ENCODE measurements at places on chromosomes 16 and 17.
A peak's percentile ranks its signal among the peaks of the same experiment; 100 is the strongest.

DNA sequence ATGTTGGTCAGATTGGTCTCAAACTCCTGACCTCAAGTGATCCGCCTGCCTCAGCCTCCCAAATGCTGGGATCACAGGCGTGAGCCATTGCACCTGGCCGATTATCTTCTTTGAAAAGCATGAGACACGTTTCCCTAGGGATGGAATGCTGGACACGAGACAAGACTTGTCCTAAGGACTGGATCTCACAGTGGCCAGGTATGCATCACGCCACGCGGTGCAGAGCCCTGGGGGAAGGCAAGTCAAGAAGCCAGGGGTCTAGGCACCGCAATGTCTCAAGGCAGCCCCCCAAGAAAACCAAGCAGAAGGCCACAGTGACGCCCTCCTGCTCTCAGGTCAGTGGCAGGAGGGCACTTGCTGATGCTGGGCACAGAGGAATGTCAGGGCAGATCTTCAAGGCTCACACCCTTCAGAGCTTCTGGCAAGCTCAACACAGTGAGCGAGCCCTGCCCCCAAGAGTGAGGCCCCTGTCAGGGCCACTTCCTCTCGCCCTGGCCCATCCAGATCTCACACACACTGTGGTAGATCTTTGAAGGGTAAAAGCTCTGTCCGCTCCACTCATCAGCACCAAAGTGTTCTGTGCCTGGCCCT lies 134.7 kb downstream of the ZNF778 start:
- DNase-seq, result no peak

GRCh38 chr17:72561266-72561665 lies 440.4 kb downstream of the SOX9 start:
- no peak for DNase-seq

GRCh38 chr17:82698974-82699442 lies 510 bp upstream of the RAB40B start:
- peak; percentile 68 for DNase-seq

DNA sequence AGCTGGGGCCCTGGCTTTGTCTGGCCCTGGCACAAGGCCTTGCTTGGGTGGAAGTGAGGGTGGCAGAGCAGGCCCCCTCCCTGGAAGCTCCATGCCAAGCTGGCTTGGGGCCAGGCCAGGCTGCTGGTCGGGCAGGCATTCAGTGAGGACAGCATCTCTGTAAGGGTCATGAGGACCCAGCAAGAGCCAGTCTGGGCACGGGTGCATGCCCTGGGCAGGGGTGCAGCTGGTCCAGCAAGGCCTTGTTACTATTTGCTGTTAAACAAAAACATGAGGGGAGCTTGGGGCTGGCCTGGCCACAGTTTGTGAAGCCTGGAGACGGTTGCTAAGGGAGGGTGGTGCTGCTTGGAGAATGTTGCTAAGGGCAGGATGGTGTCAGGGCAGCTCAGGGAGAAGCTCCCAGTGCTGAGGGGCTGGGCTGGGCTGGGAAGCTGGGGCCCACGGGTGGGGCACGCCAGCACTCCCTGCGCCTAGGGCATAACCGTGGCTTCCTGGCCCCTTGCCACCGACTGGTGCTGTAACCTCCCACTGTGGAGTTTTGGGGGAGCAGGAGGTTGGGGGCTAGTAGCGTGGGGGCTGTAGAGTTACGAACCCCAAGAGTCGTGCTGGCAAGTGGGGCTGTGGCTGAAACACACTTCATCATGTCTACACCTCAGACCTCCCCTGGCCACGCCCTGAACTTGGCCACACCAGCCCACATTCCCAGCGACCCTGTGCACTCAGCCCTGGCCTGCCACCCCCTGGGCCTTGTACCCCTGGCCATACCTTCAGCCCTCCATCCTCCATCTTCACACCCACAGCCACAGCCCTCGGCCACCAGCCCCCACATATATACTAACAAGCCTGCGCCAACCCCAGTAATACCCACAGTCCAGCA lies 1.6 kb downstream of the TPPP3 start:
- DNase-seq, result no peak

DNA sequence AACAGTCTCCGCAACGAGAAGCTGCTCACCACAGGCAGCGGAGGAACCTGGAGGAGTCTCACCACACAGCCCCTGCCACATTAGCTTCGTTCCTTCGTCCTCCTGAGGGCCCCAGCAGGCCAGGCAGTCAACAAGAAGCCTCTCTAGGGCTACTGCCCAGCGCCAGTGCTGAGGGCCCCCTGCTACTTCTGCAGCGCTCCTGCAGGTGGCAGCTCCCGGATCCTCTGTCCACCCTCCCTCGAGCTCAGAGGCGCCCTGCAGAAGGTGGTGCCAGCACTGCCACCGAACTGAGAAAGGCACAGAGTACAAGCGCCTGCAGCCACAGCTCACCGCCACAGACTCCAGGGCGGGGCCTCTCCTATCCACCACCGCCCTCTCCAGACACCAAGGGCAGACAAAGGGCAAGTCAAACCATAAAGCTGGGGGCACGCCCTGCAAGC lies 27.3 kb downstream of the KDM8 start:
- no peak for DNase-seq

GRCh38 chr16:70378869-70379493 lies 32.3 kb downstream of the DDX19A start:
- DNase-seq, result no peak

GRCh38 chr16:85431431-85432124 lies 181.5 kb upstream of the GSE1 start:
- DNase-seq, result no peak

- peak; percentile 7 for DNase-seq
These were observed 53.3 kb upstream of the ENDOV start for GRCh38 chr17:80361495-80362220.

- DNase-seq, result peak; percentile 44
These were observed 88.0 kb downstream of the STXBP4 start for GRCh38 chr17:55056526-55056925.

DNA sequence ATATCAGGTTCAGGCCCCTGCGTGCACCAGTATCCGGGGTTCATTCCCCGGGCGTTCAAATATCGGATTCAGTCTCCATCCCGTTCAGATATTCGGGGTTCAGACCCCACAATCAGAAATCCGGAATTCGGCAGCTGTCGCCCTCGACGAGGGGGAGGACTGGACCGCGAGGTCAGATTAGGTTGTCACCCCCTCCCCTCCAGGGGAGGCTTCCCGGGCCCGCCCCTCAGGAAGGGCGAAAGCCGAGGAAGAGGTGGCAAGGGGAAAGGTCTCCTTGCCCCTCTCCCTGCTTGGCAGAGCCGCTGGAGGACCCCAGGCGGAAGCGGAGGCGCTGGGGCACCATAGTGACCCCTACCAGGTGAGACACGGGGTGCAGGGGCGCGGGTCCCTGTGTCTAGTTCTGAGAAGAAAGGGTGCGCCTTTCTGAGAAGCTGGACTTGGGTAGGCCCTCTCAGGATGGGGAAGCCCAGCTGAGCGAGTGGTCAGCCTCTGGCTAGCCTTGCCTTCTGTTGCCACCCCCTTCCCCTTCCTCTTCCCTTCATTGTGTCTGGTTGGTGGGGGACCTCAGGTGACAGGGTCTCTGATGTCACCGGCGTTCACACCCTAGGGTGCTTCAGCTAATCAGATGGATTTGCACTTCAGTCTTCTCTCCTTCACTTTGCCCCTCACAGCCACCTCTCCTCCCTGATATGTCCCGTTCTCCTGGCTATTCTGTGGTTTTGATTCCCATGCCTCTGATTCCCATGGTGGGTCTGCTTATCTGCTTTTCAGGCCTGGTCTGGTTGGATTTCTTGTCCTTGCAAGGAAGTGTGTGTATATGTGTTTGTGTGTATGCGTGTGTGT lies 844 bp downstream of the TAOK2 start:
- no peak for DNase-seq

GRCh38 chr17:67514998-67515397 lies 137.9 kb downstream of the PITPNC1 start:
- no peak for DNase-seq

GRCh38 chr16:2480948-2481347 lies 6.0 kb downstream of the TBC1D24 start:
- DNase-seq, result no peak

- DNase-seq, result no peak
These were observed 8.9 kb upstream of the NAGPA start for GRCh38 chr16:5042574-5043171.

GRCh38 chr16:24999856-25000461 lies 15.2 kb downstream of the ARHGAP17 start:
- DNase-seq, result no peak

GRCh38 chr17:27651411-27652345 lies 20.7 kb downstream of the LGALS9 start:
- peak; percentile 76 for DNase-seq

DNA sequence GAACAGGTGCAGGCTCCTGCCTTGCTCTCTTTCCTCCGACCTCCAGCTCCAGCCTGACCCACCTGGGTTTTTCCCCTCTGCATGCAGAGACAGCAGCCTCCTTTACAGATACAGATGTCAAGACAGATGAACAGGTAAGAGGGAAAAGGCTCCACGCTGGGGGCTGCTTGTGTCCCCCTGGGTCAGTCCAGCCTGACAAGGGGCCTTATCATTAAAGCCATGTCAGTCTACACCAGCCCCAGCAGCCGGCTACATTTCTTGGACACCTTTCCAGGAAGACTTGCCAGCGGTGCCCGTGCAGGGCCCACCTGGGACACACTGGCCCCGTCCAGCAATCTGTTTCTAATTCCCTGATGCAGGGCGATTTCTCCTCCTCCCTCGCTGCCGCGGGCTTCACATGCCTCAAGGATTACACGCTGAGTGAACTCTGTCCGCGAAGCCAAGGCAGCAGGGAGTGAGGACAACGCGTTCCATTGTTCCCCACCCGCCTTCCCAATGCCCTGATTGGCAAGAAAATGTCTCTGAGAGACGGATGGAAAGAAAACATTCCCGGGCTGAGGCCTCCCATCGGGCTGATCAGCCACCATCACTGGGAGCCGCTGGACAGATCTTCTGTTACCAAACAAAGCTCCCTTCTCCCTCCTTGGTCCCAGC lies 184.7 kb downstream of the C16orf95 start:
- DNase-seq, result no peak

- DNase-seq, result no peak
These were observed 24.8 kb downstream of the ITPRIPL2 start for GRCh38 chr16:19138601-19139000.

DNA sequence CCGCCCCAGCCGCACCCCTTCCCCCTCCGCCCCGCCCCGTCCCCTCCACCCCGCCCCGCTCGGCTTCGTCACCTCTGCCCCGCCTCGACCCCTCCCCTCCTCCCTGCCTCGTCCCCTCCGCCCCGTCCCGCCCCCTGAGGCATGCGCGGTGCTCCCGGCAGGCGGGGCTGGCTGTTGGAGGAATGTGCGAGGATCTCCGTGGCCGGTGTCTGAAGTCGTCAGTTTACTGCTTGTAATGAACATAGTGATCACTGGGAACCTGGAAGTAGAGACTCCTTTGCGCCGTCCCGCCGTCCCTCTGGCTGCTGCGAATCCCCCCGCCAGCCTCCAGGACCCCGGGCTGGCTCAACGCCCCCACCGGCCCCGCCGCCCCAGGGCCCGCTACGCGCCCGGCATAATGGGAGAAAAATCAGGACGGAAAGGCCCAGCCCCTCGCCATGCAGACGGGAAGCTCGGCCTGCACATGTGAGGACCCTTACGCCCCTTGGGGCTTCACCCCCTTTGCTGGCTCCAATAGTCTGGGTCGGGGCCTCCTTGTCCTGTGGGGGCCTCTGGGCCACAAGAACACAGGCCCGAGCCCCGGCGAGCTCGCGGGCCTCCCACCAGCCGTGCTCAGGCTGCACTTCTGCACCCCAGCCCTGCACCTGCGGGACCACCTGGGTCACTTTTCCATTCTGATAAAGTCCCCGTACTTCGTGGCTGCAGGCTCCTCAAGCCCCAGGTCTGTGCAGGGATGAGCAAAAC lies 743.1 kb downstream of the KCNJ18 start:
- no peak for DNase-seq

GRCh38 chr16:11121083-11121608 lies 134.9 kb downstream of the SOCS1 start:
- DNase-seq, result no peak

DNA sequence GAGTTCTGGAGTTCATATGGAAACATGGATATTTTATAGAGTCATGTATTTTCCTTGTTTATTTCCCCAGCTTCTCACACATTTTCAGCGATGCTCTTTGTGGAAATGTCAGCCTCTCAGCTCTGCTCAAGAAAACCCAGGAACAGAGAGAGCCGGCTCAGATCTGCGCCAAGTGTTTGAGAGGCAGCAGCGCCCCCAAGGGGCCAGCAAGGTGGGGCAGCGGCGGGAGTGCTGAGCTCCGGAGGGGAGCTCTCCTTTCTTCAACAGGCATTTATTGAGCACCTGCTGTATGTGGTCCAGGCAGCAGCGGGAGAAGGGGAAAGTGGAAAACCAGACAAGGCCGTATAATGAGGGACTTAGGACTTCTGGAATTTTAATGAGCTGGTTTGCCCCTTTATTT lies 421.1 kb upstream of the C16orf82 start:
- no peak for DNase-seq

GRCh38 chr17:7001318-7001961 lies 5.6 kb downstream of the ALOX12 start:
- DNase-seq, result peak; percentile 34

- DNase-seq, result no peak
These were observed 41.6 kb upstream of the IRF8 start for GRCh38 chr16:85857406-85857805.

GRCh38 chr16:35631261-35631945 lies 2172.0 kb downstream of the TP53TG3F start:
- no peak for DNase-seq

DNA sequence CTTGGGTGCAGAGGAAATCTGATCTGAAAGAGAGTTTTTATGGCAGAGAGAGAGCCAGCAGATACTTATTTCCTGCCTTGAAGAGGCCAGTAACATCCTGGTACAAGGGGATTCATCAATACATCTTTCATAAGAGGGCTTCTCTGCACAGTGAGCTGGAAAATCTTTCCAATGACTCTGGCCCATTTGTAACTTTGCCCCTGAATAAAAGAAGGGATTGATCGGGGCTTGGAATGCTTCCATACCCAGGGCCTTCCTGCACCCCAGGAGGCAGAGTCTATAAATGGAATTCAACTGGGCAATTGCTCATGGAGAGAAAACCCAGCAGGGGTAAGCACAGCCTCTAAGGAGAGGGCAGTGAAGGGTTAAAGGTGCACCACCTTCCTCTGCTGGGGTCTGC lies 163.3 kb downstream of the XYLT1 start:
- DNase-seq, result no peak

DNA sequence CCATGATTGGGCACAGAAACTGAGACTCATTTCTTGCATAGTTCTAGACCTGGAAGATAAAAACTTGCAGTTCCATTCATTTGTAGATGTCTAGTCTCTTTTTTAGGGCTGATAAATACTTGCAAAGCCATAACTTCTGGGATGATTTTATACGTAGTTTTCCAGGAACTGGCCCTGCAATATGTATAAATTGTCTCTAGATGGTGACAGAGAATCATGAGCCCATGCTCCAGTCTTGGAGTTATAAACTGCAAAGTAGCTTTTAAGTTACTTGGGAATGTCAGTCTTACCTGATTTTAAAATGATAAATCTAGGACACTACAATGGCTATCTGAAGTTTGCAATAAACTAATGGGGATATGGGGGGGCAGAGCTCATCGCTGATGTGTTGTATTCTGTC lies 3.0 kb upstream of the ADAMTS18 start:
- DNase-seq, result no peak
